ENCODE measurements at places on chromosomes 7 and 10.

- peak; percentile 15 for DNase-seq
These were observed 73.4 kb downstream of the VSTM2A start for GRCh38 chr7:54615537-54615936.

DNA sequence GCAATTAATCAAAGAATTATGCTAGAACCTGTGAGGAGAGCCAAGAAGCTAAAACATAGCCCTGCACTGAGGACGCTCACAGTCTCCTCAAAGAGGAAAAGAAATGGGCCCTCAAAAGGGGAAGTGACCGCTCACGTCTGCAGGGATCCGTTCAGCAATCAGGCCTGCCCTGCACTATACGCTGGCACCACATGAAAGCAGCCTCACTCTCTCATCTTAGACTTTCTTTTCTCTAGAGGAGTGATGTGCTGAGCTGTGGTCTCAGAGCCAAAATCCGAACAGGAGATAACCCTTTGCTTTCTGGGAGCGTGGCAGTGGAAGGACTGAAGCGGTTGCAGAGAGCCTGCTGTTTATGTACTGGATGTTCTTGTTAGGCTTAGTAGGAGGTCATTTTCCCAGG is 6.3 kb upstream of the IL2RA start:
- DNase-seq: no peak

DNA sequence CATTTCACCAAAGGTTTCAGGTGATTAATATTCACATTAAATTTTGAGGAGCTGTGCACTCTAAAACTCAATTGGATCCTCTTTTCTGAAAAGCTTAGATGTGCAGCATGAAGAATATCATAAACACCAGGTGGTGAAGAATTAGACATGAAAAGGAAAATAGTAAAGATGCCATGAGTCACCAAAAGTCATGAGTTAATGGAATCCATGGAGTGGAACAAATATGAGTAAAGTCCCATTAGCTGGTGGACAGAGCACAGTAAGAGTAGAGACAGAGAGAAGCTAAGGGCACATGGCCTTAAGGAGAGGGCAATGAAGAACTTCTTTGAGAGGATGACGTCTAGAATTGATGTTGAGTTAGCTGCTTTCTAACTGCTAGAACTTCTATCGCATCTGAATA is 271.6 kb downstream of the CSTF2T start:
- peak; percentile 54 for DNase-seq

DNA sequence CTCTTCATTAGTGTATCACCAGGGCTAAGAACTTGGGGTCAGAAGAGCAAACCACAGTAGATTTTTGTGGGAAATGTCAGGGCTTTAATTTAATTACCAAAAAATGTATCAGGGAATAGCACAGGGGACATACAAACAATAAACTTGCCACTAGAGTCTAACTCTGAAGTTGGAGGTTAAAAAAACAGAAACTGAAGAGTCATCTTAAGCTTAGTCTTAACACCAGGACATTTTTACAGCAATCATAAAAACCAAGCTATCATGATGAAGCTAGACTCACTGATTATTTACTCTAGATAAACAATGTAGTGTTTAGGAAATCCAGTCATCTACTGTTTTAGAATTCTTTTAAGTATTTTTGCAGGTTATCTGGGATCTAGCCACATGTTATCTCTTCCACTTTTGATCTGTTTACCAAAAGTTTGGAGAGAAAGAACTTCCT is 48.4 kb upstream of the GLI3 start:
- DNase-seq: peak; percentile 66

DNA sequence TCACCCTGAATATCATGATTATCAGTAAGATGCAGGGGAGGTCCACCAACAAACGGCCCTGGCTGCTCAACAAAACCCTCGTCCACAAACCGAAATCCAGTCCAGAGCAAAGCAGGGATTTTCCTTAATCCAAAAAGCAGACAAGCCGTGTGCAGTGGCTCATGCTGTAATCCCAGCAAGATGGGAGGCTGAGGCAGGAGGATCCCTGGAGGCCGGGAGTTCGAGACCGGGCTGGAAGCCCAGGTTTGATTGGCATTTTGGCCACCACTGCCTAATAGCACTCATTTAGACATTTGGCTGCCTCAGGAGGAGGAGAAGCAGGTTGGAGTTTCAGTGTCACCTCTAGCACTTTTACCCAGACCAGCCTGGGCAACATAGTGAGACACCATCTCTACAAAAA is 562.0 kb upstream of the AUTS2 start:
- no peak for DNase-seq

- DNase-seq: no peak
These were observed 28.2 kb downstream of the ADARB2 start for GRCh38 chr10:1709161-1709560.

DNA sequence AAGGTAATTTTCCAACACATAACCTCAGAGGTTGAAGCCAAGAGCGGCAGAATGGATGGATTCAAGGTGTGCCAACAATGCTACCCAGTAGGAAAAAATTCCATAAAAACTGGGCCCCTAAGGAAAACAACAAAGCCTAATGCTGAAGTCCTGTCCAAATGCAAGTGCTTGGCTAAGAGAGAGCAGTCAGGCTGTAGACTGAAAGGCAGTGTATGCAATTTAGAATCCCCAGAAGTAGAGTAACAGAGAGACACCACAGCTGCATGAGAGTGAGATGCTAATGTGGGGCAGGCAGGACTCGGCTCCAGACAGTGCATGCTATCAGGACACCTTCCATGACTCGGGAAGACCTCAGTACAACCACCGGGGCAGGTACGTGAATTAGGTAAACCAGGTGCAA is 124.5 kb downstream of the ZFAND4 start:
- no peak for DNase-seq

DNA sequence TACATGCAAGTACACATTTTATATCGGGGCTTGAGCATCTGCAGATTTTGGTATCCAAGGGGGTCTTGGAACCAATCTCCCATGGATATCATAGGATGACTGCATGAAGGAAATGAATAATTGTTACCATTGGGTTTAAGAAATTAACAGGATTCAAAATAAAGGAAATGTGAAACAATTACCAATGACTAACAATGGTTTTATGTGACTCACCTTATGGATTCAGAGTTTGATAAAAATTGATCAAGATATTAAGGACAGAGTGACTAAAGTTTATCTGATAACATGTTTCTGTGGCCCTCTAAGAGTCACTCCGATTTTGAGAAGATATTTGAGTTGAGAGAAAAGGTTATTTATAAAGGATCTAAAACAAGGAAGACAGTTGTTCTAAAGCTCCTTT is 93.0 kb upstream of the ODAD2 start:
- no peak for DNase-seq

GRCh38 chr7:155860461-155860839 is 48.2 kb upstream of the SHH start:
- no peak for DNase-seq

DNA sequence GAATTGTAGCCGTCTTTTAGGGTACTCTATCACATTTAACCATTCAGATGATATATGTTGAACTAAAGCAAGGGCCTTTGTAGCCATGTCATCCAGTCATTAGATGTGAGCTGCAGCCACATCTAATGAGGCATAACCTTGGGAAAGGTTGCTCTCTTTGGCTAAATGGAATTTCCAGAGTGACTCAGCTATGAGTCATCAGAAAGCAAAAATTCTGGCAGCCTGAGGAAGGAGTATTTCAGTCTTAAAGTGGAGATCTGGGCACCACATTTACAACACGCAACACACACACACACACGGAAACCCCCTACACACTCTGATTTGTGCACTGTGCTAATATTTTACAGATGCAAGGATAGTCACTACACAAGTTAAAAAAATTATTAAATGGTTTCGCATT is 176.9 kb upstream of the ZWINT start:
- peak; percentile 100 for DNase-seq

GRCh38 chr7:47361746-47362215 is 220.1 kb downstream of the TNS3 start:
- peak; percentile 98 for DNase-seq
